ENCODE measurements at places on chromosomes 2 and 18.

DNA sequence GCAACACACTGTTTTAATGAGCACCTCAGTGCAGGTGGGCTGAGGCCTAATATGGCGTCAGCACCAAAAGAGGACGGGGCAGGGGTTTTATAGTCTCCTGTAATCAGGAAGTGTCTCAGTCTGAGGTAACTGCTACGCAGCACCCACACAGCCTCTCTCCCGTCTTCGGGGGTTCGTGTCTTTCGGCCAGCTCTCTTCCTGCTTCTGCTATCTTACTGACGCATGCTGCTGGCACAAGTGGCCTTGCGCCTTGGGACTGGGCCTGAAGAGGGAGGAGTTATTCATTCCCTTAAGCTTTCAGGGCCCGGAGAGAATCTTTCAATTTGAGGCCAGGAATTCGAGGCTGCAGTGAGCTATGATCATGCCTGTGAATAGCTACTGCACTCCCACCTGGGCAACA lies 14.5 kb upstream of the PAPOLG start:
- no peak for DNase-seq

DNA sequence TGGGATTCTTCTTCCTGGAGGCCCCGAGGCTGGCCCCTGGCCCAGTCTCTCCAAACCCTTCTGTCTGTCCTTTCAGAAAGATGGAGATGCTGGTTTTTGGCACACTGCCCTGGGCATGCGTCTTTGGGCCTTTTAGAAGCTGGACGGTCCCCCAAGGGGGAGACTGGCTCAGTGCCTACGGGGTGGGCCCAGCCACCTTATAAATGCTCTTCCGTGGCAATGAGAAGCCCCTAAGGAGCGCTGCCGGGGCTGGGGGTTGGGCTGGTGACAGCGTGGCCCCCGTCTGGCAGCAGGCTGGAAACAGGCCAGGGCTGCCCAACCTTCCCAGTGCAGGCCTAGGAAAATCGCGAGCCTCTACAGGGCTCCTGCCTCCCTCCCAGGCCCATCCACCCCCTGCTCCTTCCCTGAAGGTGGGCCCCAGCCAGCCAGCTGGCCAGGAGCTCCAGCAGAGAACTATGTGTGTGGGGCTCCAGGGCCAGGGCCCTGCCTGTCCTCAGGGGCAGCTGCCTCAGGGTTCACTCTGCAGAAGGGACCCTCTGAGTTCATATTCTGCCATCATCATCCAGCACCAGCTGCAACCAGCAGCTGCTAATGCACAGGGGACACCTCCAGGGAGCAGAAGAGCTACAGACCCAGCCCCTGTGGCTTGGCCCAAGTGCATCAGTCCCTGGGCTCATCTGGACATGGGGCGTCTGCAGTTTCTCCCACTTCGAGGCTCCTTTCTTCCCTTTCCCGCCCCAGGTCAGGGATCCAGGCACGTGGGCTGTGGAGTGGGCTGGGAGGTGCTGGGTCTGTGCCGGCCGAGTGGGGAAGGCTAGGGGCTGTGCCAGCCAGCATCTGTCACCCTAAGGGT lies 107.6 kb upstream of the OTOS start:
- DNase-seq: no peak

DNA sequence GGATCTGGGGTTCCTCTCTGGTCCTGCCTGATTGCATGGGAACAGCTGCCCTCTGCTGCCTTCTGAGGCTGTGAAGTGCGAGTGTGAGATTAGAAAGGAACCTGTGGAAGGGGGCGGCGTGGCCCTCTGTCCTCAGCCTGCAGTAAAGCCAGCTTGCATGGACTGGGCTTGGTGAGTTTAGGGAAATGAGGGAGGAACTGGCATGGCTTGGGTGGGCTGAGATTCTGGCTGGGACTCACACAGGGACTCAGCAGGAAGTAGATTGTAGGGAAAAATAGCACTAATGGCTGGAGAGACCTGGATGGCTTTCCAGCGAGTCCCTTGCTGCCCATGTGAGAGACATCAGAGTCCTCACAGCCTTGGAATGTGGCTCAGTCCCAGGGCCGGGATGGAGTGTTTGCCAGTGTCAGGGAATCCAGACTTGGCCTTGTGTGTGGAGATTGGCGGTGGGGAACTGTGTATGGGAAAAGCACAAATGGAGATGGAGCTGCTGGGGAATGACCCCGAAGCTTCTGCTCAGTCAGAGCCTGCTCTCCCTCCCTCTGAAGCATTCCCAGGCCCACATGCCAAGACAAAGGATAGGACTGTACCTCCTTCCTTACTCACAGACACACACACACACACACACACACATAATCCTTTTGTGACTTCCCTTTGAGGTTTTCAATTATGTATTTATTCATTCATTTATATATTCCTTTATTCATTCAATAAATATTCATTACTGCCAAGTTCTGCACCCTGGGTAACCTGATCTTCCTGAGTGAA lies 115.4 kb downstream of the ACAA2 start:
- no peak for DNase-seq

DNA sequence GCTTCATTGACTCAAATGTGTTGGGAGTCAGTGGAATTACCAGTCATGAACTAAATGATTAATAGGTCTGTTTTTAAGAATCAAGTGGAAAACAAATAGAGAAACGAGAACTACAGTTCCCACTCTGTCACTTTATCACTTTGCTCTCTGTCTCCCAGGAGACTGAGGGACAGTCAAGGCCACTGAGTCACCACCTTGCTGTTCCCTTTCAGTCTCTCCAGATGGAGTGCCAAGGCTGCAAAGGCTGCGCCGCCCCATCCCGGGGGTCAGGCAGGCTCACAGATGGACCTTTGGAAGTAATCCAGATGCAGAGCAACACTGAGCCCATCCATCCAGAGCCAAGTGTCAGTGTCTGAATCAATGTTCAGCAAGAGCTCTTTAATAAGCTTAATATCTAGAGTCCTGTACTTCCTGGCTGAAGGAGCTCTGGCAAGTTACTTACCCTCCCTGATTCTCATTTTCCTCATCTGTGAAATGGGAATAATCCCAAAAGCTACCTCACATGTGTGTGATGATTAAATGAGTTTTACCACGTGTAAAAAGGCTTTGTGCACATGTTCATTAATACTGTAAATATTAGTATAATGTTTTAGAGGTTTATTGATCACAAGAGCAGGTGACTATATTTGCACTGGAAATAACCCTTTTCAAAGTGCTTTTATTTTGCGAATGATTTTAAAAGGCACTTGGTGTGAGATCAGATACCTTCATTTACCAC lies 43.0 kb upstream of the EFEMP1 start:
- DNase-seq: no peak

DNA sequence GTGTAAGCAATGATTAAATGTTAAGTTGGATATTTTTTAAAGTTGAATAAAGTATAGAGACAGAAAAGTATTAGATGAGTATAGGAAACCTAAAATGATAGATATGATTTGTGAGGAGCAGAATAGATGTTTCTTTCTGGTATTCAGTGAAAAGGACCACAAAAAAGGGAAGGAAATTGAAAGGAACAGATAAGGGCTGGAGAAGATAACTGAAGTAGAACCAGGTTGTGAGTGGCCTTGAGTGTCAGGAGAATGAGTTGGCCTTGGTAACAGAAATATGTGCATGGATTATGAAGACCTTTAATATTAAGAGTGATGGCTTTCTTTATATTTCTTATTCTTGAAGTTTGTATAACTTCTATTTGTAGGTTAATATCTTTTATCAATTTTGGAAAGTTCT lies 543.5 kb downstream of the METTL4 start:
- DNase-seq: no peak

- DNase-seq: no peak
Observed at GRCh38 chr18:23247331-23247730, 112.0 kb downstream of the CABLES1 start.

DNA sequence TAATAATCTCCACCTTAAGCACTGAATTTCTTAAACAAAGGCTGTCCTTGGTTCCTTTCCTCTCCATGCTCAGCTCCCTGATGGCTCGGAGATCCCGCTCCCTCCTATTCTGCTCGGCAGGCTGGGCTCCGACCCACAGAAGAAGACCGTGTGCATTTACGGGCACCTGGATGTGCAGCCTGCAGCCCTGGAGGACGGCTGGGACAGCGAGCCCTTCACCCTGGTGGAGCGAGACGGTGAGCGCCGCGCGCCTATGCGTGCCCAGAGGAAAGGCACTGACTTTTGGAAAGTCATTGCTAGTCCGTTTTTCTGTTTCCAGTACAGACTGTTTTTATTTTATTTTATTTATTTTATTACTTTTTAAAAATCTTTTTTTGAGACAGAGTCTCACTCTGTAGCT lies 9.6 kb downstream of the CNDP2 start:
- no peak for DNase-seq

DNA sequence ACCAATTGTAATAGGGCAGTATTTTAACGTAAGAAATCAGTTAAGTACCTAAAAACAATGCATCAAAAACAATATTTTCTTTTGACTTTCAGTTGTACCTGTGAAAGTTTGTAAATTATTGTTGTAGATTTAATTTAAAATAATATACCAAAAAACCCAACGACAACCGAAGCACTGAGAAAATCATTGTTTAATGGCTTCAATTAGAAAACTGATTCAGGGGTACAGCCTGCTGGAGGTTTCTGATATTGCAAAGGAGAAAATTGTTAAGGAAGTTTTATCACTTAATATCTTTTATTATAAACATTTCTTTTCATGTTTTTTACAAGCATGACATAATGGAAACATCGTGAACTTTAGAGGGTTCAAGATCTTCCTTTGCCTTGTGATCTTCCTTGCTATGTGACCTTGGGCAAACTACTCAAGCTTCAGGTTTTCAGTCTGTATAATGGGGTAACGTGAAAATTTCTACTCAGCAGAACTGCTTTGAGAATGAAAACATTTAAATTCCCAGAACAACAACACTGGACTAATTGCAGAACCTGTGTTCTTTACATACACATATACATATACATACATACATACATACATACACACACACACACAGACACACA lies 76.3 kb upstream of the GLS start:
- no peak for DNase-seq

DNA sequence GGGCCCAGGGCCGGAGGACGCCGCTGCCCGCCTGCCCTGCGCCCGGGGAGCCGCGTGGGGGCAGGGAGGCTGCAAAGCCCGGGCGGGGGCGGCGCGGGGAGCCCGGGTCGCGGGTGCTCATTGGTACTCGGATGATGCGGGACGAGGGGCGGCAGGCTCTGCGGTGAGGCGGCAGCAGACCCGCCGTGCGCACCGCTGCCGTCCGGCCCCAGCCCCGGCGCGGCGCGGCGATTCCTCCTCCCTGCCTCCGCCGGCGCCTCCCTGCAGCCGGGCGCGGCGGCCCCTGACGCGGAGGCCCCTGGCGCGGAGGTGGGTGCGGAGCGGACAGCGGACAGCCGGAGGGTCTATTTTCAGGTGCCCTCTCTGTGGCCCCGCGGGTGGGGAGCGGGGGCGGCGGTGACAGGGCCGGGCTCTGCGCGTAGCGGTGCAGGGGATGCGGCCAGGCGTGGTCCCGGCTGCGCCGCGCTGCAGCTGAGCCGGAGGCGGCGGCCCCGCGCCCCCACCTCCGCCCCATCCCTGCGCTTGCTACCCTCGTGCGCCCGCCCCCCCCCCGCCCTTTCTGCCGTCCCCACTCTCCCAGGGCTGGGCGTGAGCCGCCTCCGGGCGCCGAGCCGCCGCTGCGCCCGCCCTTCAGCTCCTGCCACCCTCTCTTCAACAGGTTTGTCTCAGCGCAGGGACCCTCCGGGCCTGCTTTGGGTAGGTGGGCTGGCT lies 640 bp downstream of the SPTBN1 start:
- DNase-seq: no peak

DNA sequence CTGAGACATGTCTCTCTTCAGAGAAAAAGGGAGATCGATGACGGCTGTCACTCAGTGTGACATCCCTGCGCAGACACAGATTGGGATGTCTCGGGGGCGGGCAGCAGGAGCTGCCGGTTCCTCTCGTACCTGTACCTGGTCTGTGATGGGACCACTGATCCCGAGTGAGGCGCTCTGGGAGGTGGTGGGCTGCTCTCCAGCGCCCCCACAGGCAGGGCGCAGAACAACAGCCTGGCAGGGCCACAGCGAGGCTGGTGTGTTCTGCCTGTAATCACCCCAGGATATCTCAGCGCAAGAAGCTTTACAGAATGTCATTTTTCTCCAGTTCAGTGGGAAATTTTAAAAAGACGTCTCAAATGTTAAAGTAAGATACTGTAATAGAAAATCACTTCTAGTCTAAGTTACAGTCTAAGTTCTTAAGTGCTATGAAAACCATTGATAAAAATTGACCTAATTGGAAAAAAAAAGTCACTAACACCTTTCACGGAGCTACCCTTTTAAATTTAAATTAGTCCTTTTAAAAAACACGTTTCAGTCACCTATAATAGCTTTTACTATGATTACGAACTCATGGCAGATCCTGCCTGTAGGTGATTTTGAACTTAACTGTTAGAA lies 189.8 kb downstream of the SNTG2 start:
- DNase-seq: no peak

- DNase-seq: no peak
Observed at GRCh38 chr2:222944552-222944951, 83.7 kb downstream of the ACSL3 start.

- DNase-seq: no peak
Observed at GRCh38 chr2:15652801-15653200, 61.1 kb downstream of the DDX1 start.

GRCh38 chr2:215435280-215435869 lies 493 bp downstream of the FN1 start:
- DNase-seq: no peak

- no peak for DNase-seq
Observed at GRCh38 chr2:168180483-168180882, 66.9 kb downstream of the STK39 start.

DNA sequence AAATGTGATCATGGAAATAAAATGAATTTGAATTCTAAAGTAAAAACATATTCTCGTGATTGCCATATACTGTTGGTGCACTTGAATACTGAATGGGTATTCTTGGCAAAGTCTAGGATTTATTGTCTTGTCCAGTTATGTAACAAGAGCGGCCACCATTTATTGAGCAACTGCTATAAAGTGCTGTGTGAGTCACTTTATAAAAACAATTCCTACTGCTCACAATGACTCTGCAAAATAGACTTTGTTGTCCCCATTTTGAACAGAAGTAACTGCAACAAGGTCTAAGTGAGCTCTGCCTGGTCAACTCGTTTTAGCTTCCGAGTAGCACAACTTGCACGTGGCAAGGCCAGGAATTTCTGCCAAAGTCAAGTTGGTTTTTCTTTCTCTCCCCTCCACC lies 995.6 kb upstream of the FANCL start:
- no peak for DNase-seq

DNA sequence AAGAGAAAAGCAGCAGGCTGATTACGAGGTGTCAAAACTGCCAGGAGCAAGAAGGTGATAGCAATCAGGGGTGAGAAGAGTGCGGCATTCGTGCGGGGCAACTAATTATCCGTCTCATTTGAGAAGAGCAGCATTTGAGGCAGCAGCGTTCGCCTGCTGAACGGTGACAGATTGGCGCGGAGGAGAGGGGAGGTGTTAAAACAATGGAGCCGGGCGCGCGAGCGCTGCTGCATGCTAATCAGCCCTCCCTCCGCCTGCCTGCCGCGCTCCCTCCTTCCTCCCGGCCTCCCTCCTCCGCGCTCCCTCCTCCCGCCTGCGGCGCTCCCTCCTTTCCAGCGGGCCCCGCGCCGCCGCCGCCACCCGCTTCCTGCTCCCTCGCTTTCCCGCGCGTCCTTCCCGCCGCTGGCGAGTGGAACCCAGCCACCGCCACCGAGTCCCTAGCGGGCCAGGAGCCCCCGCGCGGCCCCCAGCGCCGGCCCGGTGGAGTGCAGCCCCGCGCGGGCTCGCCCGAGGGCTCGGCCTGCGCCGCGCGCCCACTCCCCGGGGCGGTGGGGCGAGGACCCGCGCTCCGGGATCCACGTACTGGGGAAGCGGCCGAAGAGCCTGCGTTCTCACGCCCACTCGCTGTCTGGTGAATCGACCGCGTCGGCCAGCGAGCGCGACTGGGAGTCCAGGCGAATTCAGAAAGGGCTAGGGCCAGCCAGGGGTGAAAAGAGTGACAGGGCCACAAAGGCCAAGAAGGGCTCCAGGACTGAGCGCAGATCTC lies 69.5 kb upstream of the PSMD14 start:
- no peak for DNase-seq

Measured in epithelial cell of prostate (primary cell).